HFFc6 (cell line): ENCODE measurements at places on chromosomes 12 and 14.

GRCh38 chr14:50608302-50608851, 48.4 kb downstream of the ATL1 start:
- no peak for DNase-seq

DNA sequence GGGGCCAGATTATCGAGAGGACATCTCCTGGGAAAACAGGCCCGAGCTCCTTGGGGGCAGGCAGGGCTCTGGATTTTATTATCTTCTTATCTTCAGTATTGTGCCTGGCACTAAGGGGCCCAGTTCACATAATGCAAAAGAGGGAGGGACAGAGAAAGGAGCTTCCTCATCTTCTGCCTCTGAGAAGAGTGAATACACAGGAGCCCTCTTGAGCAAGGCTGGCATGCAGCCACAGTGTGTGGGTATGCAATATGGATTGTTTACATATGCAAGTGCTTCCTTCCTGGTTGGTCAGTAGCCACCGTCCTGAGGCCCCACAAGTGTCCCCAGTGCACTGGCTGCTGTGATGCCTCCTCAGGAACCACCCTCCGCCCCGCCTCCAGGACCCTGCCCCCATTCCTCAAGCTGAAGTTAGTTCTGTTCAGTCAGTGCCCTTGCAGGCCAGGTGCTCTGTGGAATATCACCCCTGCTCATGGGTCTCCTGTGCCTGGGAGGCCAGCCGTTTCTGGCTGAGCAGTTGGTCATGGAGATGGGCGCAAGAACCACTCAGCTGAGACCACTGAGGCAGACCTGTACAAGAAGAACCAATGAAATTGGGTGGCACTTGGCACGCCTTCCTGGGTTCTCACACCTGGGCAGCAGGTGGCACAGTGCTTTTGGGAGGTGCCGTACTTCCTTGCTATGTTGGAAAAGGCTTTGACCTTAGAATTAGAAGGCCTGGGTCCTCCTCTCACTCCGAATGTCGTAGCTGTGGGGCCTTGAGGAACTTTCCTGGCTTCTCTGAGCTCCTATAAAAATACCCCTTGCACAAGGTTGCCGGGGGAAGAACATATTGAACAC, 35.1 kb upstream of the ACTN1 start:
- DNase-seq: no peak

- no peak for DNase-seq
Observed at GRCh38 chr12:89072294-89073026, 279.8 kb downstream of the DUSP6 start.

DNA sequence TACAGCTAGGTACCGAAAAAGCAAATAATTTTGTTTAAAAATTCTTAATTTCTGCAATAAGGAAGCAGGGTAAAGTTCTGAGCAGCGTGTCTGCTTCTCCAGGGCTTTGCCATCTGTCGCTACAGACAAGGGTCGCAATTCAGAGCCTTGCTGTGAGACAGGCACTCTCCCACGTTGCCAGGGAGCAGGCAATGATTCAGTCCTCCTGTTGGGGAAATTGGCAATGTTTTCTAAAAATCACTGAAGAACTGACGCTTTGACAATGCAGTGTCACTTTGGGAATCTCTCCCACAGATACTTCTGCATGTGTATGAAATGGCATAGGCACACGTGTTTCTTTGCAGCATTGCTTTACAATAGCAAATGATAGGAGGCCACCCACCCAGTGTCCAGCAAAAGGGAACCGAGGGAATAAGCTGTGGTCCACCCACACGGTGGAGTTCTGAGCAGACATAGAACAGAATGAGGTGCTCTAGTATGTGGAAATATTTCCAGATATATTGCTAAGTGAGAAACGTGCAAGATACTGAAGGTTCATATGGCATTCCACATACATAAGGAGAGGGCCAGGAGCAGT, 16.0 kb upstream of the HIP1R start:
- DNase-seq: no peak

- peak; percentile 96 for DNase-seq
Observed at GRCh38 chr12:79424109-79424721, 266.5 kb downstream of the PAWR start.

DNA sequence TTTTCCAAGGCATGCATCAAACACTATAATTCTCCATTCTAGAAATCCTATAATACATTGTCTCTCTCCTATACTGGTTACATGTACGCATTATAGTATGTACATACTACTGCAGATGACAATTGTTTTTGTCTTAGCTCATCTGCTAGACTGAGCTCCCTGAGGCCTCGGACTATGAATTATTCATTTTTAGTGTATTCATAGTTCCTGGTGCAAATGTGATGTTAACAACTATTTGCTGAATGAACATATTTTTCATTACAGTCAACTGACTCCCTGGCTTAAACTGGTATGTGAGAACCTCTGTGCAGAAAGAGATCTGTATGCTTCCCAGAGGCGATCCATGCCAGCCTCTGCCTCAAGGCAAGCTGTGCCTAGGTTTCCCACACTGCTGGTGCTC, 91.8 kb upstream of the PARP11 start:
- no peak for DNase-seq

DNA sequence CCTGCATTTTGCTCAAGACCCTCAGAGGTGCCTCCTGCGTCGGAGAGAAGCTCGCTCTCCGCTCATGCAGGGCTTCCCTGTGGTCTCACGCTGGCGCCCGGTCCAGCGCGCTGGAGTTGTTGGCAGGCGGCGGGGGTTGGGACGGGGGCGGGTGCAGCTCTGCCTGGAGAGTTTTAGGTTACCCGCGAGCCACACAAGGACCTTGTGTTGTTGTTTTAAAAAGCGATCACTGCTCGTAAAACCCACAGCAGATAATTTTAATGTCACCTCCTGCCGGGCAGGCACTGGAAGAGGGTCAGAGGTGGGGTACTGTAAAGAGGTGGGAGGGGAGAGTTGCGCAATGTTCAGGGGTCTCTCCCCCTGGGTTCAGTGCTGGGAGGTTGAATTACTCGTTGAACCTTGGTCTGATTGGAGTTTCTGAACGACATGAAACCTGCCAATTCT, 850 bp downstream of the SMOC1 start:
- no peak for DNase-seq

DNA sequence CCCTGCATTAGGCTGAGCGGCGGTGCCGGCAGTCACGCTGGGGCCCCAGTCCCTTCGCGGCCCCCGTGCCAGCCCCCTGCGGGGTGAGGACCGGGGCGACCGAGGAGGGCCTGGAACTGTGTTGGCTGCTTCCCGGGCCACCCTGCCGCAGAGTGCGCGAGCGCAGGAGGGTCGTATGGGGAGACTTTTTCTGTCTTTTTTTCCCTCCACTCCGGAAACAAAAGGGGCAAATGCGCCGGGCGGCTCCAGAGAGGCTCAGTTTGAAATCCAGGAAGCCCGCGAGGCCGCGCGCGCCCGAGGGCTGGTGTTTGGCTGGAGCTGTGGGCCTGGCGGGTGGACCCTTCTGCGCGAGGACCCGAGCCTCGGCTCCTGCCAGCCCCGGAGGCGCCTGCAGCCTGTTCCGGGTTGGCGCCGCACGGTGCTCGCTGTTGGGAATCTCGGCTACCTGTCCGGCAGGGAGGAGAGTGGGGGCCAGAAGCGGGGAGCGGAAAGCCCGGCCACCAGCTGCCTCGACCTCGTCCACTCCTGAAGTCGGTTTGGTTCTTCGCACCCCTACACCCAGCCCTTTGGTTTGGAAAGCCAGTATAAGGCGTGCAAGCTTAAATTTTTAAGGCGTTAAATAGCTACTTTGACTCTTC, 638 bp downstream of the PLEKHG3 start:
- no peak for DNase-seq

- DNase-seq: peak; percentile 68
Observed at GRCh38 chr12:52044292-52044983, 6.8 kb upstream of the NR4A1 start.

- DNase-seq: no peak
Observed at GRCh38 chr12:55657212-55657611, 20.5 kb downstream of the OR10P1 start.

- no peak for DNase-seq
Observed at GRCh38 chr12:93081810-93082165, 152.7 kb upstream of the EEA1 start.

- DNase-seq: no peak
Observed at GRCh38 chr12:90112666-90113065, 404.0 kb upstream of the ATP2B1 start.

DNA sequence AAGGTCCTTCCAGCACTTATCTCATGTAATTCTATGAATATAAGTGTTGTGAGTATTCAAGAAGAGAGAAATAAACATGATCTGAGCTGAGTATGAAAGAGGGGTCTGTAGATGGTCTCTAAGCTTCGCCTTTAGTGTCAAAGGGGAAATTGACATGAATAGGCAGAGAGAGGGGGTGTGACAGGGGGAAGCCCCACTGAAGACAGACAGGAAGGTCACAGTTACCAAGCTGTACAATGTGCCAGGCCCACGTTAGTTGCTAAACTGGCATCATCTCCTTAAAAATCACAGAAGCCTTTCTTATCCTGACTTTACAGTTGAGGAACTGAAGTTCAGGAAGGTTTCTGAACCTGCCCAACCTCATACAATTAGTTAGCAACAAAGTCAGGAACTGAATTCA, 7.6 kb downstream of the ARHGEF40 start:
- no peak for DNase-seq

DNA sequence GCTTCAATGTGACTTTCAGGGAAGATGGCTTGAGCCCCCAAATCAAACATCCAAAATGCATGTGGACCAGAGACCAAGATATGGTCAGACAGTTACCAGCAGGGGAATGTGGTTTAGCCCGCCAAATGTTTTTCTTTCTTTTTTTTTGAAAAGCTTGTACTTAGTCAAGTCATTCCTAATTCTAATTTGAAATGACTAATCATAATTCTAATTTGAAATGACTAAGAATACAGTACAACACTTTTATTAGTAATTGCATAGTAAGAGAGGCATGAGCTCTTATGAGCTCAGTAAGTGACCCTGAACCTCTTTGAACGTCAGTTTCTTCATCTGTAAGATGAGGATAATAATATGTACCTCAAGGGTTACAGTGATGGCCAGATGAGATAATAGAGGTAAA, 72.4 kb downstream of the HECTD4 start:
- no peak for DNase-seq

- DNase-seq: no peak
Observed at GRCh38 chr12:19992311-19992710, 376.0 kb upstream of the PDE3A start.

DNA sequence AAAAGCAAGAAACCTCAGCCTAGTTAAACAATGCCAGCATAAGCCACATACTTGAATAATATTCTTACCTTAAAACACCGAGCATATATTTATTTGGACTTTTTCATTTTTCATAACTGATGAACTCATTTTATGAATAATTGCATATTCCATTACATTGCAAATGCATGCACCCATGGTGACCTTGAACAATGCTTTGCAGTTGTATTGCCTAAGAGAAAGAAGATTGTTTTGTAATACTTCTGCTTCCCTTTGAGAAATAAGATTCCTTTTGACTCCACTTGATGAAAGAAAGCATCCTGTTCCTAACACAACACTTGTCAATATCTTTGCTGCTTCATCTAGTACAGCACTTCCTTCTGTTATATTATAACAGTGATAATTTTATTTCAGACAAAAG, 1182.2 kb downstream of the FLRT2 start:
- no peak for DNase-seq

- no peak for DNase-seq
Observed at GRCh38 chr12:19222558-19222957, 93.0 kb downstream of the PLEKHA5 start.

DNA sequence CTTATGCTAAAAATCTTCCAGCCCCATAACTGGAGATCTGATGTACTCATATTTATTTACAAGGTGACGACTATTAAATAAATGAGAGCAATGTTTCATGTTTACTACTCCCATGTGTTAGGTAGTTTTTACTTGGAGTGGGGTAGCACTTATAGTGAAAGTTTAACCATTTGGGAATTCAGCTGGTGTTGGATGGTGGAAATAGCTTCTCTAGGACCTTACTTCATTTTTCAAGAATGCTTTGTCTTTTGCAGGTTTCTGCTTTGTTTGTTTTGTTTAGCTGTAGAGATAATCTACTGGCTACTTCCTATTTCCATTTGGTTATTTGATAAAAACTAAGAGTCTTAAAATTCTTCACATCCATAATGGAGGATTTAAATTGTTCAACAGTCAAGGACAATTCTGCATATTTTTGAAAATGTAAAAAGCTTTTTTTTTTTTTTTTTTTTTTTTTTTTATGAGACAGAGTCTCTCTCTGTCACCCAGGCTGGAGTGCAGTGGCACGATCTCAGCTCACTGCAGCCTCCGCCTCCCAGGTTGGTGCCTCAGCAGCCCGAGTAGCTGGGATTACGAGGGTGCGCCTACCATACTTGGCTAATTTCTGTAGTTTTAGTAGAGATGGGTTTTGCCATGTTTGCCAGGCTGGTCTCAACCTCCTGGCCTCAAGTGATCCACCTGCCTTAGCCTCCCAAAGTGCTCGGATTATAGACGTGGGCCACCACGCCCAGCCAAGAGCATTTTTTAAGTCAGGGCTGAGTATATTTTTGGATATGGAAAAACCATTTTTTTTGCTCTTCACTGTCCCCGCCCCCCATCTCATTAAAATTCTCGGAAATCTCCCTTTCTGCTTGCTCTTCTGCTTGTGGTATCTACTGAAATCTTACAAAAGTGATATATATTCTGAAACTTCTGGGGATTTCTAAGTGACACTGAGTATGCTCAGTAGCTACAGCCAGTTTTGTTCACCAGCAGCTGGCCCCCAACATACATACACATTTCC, 1.4 kb upstream of the ABCD2 start:
- no peak for DNase-seq

- DNase-seq: peak; percentile 88
Observed at GRCh38 chr12:93089805-93090569, 160.9 kb upstream of the EEA1 start.

DNA sequence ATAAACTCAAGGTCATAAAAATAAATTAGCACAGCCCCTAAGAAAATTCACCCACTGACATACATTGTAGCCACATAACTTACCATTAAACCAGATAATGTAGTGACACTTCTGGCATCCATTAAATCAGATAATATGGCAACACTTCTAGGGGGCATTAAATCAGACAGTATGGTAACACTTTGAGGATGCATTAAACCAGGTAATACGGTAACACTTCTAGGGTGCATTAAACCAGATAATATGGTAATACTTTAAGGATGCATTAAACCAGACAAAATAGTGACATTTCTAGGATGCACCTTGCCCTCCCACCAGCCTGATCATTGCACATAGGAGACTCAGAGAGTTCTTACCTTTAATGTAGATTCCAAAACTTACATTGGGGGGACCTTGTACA, 1220.5 kb upstream of the TMEM132C start:
- no peak for DNase-seq
